ENCODE measurements at places on chromosomes 13 and 19.
A peak's percentile ranks its signal among the peaks of the same experiment; 100 is the strongest.

DNA sequence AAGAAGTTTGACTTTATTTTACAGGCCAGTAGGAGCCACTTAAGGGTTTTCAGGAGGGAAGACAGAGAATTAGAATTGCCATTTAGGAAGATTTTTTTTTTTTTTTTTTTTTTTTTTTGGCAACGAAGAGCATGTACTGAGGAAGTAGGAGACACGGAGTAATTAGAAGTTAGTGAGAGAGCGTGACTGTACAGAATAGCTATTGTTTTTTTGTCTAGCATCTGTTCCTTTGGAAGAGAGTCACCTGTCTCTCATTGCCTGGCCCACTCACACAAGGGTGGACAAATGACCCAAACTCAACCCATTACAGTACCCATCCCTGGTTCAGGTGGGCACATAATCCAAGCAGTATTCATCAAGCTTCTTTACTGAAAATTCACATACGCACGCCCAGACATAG, 166.7 kb downstream of the LACC1 start:
- no peak for DNase-seq

GRCh38 chr13:94033098-94033497, 446.4 kb downstream of the DCT start:
- no peak for DNase-seq

GRCh38 chr19:48254529-48254970, 1.2 kb downstream of the CARD8 start:
- DNase-seq: no peak

DNA sequence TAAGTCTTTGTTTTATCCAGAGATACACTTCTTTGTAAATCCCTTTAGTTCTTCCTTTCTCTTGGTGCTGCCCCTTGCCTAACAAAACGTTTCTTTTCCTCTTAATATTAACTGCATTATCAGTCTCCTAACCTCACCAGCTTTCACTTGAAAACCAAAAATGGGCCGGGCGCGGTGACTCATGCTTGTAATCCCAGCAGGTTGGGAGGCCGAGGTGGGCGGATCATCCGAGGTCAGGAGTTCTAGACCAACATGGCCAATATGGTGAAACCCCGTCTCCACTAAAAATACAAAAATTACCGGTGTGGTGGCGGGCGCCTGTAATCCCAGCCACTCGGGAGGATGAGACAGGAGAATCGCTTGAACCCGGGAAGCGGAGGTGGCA, 329.8 kb upstream of the MIR17HG start:
- no peak for DNase-seq

GRCh38 chr13:99506634-99507033, 5.4 kb downstream of the TM9SF2 start:
- no peak for DNase-seq

DNA sequence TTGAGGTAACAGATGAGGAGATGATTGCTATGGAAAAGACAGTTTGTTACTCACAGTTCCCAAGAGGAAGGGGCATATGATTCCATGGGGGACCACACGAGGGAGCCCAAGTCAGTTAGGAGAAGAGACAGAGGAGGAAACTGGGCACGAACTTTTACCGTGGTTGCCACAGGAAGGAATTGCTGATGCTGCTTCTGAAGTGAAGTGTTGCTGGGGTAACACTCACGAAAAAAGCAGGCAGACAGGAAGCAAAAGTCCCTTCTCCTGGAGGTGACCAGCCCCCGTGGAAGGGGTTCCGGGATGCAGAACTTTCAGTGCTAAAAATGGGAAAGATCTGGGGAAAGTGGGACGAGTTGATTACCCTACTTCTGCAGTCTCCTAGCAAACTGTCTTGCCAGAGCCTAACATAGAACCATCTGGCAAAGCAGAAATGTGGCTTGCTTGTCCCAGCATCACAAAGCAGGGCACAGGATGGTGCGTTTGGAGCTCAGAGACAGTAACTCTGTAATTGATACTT, 35.4 kb upstream of the MAP3K10 start:
- no peak for DNase-seq

GRCh38 chr13:64808704-64809103, 2421.4 kb downstream of the PCDH9 start:
- DNase-seq: no peak

GRCh38 chr19:10748195-10748926, 30.5 kb downstream of the DNM2 start:
- no peak for DNase-seq

DNA sequence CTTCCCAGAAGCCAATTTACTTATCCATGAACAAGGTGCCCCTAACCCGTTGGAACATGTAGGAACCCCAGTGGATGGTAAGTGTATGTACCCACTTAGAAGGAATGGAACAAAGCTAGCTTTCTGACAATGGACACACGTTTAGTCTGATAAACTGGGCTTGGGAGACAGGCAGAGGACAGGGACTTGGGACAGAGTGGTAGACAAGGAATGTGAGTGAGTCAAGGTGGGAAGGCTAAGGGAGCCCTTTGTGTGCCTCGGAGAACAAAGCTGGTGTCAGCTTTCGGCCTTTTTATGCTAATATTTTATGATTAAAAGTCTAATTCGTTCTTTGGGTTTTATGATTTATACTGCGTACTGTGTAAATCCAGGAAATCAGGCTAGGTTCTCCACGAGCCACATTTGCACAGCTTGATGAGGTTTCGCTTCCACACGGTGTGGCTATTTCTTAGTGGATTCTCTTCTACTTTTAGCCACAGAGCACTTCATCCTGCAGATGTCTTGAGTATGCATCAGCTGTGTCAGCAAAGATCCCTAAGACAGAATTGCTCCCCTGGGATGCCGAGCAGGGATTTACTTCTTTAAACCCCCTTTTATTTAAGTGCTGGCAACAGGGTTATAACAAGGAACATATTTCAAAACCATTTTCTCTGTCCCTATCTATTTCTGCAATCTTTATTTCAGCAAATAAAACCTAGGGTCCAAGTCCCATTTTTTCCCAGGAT, 258.5 kb downstream of the DLEU7 start:
- DNase-seq: no peak

DNA sequence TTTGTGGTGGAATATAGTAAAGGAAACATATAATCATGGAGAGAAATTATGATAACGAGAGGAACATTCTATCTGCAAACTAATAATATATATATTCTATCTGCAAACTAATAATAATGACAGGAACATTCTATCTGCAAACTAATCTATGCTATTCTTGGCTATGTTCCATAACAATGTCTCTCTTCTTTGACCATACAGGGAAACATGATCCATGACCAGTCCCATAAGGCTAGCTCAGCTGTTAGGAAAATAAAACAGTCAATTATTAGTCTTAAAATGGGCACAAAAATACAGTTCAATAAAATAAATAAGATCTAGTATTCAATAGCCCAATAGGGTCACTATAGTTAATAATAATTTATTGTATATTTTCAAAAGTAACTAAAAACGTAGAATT, 707.8 kb upstream of the PCDH20 start:
- DNase-seq: no peak

- DNase-seq: no peak
Measured at GRCh38 chr19:54230031-54230430, 7.2 kb upstream of the LILRB3 start.

DNA sequence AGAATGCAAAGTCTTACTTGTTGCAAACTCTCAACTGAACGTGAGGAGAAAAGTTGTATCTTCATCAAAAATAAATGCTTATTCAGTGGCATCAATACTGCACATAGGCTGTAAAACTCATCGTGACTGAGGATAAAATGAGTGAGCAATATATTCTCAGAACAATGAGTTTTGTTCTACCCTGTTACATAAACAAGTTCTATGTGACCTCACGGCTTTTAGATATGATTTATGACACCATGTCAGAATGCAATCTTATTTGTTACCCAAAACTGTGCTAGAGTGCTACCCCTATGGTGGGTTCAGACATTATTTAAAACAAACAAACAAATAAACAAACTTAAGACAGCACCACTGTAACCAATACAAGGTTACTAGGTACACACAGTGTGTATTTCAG, 55.4 kb downstream of the FOXO1 start:
- DNase-seq: no peak

DNA sequence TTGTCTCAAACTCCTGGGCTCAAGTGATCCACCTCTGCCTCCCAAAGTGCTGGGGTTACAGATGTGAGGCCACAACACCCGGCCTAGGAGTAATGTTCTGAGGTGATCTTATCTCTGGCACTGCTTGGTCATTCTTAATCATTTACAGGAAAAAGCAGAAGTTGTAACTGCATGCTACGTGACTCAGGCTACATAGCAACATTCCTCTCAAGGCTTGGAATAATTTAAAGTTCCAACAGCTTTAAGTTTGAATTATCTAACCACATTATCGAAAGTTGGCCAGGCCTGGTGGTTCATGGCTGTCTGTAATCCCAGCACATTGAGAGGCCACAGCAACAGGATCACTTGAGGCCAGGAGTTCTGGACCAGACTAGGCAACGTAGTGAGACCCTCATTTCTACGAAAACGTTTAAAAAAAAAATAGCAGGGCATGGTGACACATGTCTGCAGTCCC, 3.9 kb upstream of the B9D2 start:
- DNase-seq: no peak

- DNase-seq: no peak
Measured at GRCh38 chr19:47464675-47465419, 6.8 kb downstream of the SLC8A2 start.

- no peak for DNase-seq
Measured at GRCh38 chr19:37980419-37981170, 73.6 kb downstream of the SIPA1L3 start.

DNA sequence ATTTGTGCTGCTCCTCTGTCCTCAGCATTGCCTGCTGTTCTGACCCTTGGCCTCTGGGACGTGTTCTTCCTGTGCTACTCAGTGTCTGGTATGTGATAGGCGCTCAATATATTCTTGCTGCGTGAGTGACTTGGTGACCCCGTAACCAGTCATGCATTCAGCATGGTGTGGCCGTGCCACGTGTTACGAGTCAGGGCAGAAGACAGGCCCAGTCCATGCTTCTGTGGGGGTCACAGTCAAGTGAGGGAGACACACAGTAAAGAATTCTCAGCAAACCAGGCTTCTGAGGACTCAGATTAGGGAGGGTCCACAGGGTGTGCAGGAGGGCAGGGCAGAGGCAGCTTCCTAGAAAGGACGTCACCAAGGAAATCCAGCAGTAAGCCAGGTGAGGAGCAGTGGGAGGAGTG, 7.9 kb downstream of the PPP1R37 start:
- no peak for DNase-seq

- DNase-seq: no peak
Measured at GRCh38 chr19:45467115-45467455, 711 bp upstream of the FOSB start.

GRCh38 chr19:50333737-50334617, 4.8 kb upstream of the KCNC3 start:
- peak; percentile 62 for DNase-seq

- no peak for DNase-seq
Measured at GRCh38 chr19:11091703-11092153, 2.5 kb downstream of the LDLR start.

DNA sequence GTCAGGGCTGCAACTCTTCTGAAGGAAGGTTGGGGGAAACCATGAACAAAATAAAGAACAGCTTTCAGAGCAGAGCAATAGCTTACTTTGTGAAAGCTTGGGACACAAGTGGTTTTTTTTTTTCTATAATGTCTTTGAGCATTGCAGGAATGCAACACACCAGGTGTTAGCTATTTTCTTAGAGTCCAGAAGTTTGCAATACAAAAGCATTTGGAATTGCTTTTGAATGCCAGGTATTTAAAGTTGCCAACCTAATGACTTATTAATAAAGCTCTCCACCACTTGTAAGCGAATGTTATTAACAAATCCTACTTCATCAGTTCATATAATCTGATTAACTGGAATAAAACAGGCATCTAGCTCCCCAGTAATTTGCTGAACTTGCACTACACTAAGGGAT, 172.6 kb downstream of the NUFIP1 start:
- no peak for DNase-seq

DNA sequence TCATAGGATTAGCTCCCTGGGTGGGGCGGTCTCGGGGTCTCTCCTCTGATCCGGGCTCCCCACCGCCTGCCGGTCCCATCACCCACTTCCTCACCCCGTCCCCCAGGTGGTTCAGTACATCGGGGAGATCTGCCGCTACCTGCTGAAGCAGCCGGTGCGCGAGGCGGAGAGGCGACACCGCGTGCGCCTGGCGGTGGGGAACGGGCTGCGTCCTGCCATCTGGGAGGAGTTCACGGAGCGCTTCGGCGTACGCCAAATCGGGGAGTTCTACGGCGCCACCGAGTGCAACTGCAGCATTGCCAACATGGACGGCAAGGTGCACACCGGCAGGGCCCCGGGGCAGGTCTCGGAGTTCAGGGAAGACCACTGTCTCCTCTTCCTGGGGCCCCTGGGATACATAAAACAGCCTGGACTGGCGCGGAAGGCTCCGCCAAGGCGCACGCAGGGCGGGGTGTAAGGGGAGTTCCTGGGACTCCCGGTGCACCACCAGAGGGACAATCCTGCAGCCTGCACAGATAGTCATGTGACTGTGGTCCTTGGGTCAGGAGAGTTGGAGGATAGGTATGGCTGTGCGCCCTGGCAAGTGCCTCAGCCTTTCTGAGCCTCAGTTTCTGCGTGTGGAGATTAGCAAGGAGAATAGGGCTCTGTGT, 14.2 kb upstream of the PGLS start:
- DNase-seq: no peak

GRCh38 chr19:56917529-56917928, 77.0 kb upstream of the PEG3 start:
- DNase-seq: no peak

GRCh38 chr13:37701306-37701705, 102.7 kb upstream of the POSTN start:
- DNase-seq: no peak

GRCh38 chr19:54478677-54479266, 5.7 kb upstream of the CDC42EP5 start:
- DNase-seq: no peak

DNA sequence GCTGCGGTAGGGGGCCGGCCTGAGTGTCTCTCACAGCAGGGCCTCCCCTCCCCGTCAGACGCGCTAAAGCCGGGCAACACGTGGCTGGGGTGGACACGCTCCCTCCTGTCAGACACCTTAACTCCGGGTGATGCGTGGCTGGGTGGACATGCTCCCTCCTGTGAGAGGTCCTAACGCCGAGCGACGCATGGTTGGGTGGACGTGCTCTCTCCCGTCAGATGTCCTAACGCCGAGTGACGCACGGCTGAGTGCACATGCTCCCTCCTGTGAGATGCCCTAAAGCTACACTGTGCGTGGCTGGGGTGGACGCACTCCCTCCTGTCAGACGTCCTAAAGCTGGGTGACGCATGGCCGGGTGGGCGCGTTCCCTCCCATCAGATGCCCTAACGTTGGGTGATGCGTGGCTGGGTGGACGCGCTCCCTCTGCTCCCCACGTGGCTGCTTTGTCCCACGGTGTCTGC, 126.1 kb upstream of the MCF2L start:
- DNase-seq: no peak

DNA sequence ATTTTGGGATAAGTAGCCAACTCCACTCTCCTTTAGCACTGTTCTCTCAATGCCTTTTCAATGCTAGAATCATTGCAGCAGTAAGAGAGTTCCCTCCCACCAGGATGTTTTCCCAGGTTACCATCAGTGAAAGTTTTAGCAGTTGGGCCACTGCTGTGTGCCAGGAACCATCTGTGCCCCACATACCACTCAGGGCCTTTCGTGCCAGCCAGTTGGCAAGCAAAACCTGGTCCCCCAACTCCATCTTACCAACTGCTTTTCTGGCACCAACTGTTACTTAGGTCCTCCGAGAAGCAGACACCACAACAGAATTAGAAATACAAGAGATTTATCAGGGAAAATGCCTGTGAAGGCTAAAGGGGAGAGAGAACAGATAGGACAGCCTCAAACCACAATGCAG, 533.4 kb upstream of the NBEA start:
- no peak for DNase-seq
